ENCODE measurements at places on chromosomes 3 and 15.

DNA sequence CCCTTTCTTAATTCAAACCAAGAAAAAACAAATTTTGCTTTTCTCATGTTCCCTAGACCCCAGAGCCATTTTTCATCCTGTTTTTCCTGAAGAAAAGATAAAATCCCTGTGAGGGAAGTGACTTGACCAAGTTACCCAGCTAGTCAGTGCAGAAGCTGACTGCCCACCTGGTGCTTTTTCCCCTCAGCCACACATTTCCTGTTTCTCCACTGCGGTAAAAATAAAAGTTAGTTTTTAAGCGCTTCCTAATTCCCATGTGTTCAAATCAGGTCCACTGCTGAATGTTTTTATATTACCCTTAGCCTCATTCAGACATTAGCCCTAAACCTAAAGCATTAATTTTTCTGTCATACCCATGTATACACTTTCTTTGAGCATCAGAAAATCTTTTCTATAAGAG is 26.1 kb downstream of the PPP2R3A start:
- no peak for DNase-seq

DNA sequence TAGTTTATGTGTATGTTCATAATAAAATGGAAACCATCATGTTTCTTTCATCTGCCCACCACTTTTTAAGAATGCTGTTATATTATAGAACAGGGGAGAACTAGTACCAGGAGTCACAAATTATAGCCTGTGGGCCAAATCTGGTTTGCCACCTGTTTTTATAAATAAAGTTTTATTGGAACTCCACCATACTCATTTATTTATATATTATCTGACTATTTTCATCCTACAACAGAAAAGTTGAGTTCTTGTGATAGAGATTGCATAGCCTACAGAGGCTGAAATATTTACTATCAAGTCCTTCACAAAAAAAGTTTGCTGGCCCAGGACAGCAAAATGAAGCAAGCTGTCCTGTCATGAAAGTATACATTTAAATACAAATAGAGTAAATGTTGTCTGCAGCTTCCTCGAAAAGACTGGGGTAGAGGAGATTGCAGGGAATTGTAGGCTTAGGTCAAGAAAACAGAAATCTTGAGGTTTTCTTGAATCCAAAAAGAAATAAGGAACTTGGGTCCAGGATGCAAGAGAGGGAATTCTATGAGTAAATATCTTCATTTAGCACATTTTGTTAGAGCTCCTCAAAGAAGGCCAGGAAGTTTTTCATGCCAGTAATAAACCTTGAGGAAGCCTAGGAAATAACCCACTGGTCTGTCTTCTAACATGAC is 41.1 kb downstream of the FILIP1L start:
- DNase-seq = no peak

GRCh38 chr15:38660738-38661137 is 96.1 kb upstream of the RASGRP1 start:
- no peak for DNase-seq

DNA sequence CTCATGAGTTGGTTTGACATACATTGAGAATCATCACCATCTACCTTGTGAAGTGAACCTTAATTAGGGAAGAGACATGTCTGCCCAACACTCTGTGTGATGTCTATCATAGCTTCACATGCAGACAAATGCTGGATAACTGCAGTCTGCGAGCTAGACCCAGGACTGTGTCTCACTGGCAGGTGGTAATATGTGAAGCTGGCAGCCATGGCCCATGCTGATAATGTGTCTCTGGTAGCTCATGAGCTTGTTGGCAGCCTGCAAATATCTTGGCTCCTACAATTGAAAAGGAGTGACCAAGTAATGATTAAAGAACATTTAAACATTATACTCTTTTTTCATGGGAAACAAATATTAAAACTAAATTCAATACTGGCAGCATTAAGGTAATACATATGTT is 234.8 kb downstream of the CHST2 start:
- DNase-seq = no peak
